ENCODE measurements at places on chromosomes 2 and 18.

GRCh38 chr2:86062043-86062442 is 43.6 kb downstream of the POLR1A start:
- DNase-seq, result no peak

GRCh38 chr2:25790074-25790790 is 88.1 kb downstream of the ASXL2 start:
- no peak for DNase-seq

DNA sequence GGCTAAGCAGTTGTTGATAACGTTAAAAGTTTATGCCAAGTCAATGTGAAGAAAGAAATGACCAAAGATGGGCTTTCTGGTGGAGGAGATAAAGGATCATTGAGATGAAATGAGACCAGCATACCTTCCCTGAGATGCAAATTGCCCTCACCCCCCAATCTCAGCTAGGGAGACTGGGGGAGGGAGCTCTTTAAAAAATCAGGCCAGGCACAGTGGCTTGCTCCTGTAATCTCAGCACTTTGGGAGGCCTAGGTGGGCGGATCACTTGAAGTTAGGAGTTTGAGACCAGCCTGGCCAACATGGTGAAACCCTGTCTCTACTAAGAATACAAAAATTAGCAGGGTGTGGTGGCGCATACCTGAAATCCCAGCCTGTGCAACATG is 30.9 kb upstream of the KCMF1 start:
- DNase-seq, result no peak

GRCh38 chr2:136115183-136115761 is 2.7 kb downstream of the CXCR4 start:
- no peak for DNase-seq

DNA sequence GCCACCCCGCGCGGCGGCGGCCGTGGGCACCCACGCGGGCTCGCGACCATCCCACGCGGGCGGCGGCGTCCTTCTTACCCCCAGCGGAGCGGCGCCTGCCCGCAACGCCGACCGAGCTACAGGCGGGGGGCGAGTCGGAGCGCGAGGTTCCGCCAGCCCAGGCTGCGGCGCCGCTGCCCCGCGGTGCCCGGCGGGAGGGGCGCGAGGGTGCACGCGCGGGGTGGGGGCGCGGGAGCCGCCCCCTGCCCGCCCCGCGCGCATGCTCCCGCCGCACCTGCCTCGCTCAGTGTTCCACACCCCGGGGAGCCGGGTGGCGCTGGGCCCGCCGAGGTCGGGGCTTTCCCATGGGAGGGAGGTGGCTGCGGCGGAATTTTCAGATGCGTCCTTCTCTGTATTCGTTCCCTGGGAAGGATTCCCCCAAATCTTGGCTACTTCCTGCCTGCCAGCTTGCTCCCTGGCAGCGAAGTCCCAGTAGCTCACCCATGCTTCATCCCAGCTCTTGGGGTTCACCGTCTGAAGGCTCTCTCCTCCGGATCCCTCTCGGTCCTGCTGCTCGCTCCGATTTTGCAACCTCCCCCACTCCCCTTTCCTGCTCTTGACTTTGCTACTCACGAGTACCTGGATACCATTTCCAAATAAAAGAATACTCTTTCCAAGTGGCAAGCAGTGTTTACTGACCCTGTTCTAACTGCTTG is at the start of gene L3MBTL4:
TSS of gene L3MBTL4 (minus strand) at position 189 of the 695 bp plus-strand sequence. CDS start 103,286 bp downstream, outside the sequence.
- DNase-seq, result no peak

GRCh38 chr2:65913813-65914212 is 481.4 kb upstream of the SPRED2 start:
- DNase-seq, result no peak

DNA sequence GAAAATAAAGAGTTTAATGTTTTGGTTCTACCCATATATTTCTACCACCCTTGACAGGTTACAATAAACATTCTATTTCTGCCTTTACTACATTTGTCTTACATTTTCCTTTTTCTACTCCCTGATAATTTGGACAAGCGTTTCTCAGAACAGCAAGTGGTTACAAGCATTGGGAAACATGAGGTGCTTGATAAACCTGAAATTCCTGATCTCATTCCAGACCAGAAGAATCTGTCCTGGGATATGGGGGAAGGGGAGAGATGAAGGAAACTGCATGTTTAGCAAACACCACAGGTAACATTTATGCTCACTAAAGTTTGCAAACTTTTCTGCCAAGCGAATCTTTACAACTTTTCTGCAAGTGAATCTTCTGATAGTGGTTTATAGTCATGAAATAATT is 28.3 kb upstream of the DSC1 start:
- DNase-seq, result no peak

GRCh38 chr18:54734059-54734458 is 94.2 kb upstream of the RAB27B start:
- DNase-seq, result no peak

DNA sequence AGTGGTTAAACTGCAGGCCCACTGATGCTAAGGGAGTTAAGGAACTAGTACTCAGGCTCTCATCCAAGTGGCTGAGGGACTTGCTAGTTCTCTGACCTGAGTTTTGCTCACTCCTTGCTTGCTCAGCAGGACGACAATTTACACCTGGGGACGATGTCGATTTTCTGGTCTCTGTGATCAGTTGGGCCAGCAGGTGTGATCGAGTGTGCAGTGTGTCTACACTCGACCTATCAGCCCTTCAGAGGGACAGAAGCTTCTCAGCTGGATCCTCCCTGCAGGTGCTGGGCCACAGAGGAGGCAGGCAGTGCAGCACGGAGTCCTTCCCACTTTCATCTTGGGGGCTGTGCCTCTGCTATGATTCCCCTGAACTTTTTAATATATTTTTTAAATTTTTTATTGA is 71.5 kb downstream of the KCNS3 start:
- no peak for DNase-seq

- DNase-seq, result no peak
These were observed 2.4 kb downstream of the FABP1 start for GRCh38 chr2:88125344-88125923.

- DNase-seq, result no peak
These were observed 63.7 kb upstream of the CCBE1 start for GRCh38 chr18:59760619-59761600.

- no peak for DNase-seq
These were observed 274.0 kb downstream of the TSN start for GRCh38 chr2:122029456-122029855.

DNA sequence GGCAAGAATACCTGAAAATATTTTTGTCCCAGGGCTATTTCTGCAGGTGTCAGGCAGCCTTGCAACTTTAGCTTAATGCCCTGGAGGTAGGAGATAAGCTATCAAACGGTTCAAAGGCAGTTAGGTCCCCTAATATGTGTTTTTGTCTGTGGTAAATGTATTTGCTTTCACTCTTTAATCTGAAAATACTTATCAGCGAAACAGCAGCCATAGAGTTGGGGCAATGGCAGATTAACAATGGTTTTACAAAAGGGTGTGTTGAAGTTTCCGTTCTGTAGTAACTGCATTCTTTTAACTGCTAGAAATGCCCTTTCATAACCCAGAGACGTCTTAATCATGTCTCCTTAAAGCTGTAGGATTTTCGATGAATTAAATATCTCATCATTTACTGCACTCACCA is 265.0 kb upstream of the TRIB2 start:
- DNase-seq, result no peak

- peak; percentile 87 for DNase-seq
These were observed 43.3 kb upstream of the PLB1 start for GRCh38 chr2:28452534-28453081.

DNA sequence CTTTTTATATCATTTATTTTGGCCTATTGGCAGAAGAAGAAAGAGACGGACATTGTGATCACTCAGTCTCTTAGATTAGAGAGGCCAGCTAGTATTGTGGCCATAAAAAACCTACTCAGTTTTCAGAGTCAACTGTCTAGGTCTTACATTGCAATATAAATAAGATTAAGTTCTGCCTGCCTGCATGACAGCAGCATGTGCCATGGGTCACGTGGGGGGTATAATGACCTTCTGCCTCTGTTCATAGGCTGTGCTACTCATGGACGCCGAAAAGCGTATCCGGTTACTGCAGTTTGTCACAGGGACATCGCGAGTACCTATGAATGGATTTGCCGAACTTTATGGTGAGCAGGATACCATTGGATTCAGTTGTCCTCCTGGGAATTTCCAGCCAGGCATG is 238.5 kb downstream of the ALPK2 start:
- peak; percentile 21 for DNase-seq

DNA sequence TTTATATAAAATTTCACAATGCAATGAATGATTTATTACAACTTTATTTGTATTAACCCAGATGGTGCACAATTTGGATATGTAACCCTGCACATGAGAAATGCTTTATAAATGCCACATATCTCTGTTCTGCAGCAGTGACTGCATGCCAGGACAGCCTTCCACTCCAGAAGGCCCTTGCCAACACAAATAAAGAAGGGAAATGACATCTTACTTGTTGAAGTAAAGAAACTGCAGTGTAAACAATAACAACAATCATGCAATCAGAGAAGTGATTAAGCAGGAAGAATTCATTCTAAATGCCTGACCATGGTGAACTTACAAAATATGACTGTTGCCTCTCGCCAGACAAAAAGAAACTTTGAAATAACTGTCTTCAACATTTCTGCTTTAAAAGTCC is 129.9 kb upstream of the CHST9 start:
- DNase-seq, result no peak

- DNase-seq, result no peak
These were observed 52.5 kb upstream of the ID2 start for GRCh38 chr2:8629402-8629801.

GRCh38 chr2:8743261-8743660 is 61.4 kb downstream of the ID2 start:
- no peak for DNase-seq

- peak; percentile 97 for DNase-seq
These were observed at the start of gene EPAS1 for GRCh38 chr2:46296840-46297545. TSS of gene EPAS1 (plus strand) at chr2:46297407. CDS start at chr2:46297912, 505 bp downstream.

- DNase-seq, result no peak
These were observed 427.3 kb downstream of the TSN start for GRCh38 chr2:122182616-122183355.

Data from islet precursor cell (in vitro differentiated cells).